Heart left ventricle (tissue), 16 donors: ENCODE measurements at places on chromosomes 3 and 15. TPM values are rescaled to one million over a fixed set of nuclear protein-coding genes. Genes with fewer than 3 reads are reported as not detected.
A peak's percentile ranks its signal among the peaks of the same experiment; 100 is the strongest.

Gene MOBP
- total RNA-seq: not detected

Gene CYP1A2
- not detected for total RNA-seq

Gene MORC1
- total RNA-seq: not detected

Gene UBE3A
- total RNA-seq: 140 TPM

Gene TRPM1
- total RNA-seq: not detected

Gene TLR9
- 0.65 TPM for total RNA-seq

Gene TRIM71
- not detected for total RNA-seq

Gene WNT5A
- 7.4 TPM for total RNA-seq

Gene WDR93
- not detected for total RNA-seq

GRCh38 chr15:77031376-77032050 lies 36.6 kb downstream of the PSTPIP1 start:
- peak; percentile 6 for DNase-seq

GRCh38 chr3:144496141-144496835 lies 524.7 kb downstream of the DIPK2A start:
- DNase-seq: no peak

GRCh38 chr3:49761661-49762060 lies 24.7 kb downstream of the IP6K1 start:
- DNase-seq: no peak

- DNase-seq: no peak
Observed at GRCh38 chr3:183490653-183491052, 62.2 kb upstream of the MCF2L2 start.

- DNase-seq: no peak
Observed at GRCh38 chr3:65833761-65834505, 204.8 kb downstream of the MAGI1 start.

- DNase-seq: no peak
Observed at GRCh38 chr3:152120601-152121269, 148.0 kb upstream of the MBNL1 start.

GRCh38 chr3:155553326-155553725 lies 191.5 kb downstream of the PLCH1 start:
- DNase-seq: no peak

DNA sequence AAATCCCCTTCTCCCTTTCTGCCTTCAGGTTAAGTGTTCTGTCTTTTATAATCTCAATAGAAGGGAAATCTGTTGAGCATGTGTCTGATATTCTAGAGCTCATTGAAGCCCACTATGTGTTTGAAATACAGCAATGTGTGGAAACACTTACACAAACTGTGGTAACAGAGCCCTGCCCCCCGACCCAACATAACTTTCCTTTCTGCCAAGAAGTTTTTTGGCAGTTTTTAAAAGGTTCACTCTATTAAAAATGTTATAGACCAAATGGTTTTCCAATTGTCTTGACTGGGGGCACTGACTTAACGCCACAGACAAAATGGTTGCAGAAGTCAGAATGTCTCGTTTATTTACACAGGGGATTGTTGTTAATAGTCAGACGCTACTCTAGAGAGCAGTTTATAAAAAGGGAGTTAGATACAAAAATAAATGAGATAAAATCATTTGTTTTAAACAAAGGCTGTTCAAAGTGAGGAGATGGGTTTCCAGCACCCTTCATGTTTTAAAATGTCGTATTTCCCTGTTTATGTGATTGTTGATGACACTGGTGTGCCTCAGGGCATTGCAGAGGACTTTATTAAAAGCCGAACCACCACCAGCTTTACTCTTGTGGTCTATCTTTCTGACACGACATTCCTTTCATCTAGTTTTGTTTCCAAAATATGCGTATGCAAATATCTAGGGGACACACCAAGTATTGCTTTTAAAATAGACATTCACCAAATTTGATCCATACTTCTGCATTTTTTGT lies 26.7 kb upstream of the GREM1 start:
- DNase-seq: no peak

DNA sequence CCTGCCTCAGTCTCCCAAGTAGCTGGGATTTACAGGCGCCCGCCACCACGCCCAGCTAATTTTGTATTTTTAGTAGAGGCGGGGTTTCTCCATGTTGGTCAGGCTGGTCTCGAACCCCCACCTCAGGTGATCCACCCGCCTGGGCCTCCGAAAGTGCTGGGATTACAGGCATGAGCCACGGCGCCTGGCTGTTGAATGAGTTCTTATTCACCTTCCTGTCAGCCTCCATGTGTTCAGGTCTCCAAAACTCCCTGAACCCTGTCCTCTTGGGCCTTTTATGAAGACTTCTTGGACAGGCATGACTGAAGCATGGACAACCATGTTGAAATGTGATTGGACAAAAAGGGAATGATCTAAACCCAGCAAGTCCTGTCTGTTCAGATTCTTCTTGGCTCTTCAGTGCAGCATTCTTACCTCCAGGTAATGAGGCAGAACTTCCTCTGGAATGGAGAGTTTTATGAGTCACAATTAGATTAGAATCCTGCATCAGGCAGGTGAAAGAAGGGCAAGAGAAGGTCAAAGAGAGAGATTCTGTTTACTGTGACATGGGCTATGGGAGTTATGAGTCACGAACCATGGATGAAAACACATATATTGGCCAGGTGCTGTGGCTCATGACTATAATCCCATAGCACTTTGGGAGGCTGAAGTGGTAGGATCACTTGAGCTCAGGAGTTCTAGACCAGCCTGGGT lies 23.1 kb upstream of the EIF4A2 start:
- no peak for DNase-seq

- DNase-seq: peak; percentile 92
Observed at GRCh38 chr3:111859061-111859973, at the start of gene PHLDB2. Gene PHLDB2 (plus strand): TSS chr3:111859265. CDS start chr3:111884078, 24,813 bp downstream.

GRCh38 chr3:124639406-124640237 lies 90.6 kb upstream of the UMPS start:
- DNase-seq: no peak

GRCh38 chr3:30775040-30775439 lies 119.4 kb downstream of the GADL1 start:
- no peak for DNase-seq

GRCh38 chr15:36622197-36622795 lies 42.9 kb downstream of the CDIN1 start:
- DNase-seq: no peak

DNA sequence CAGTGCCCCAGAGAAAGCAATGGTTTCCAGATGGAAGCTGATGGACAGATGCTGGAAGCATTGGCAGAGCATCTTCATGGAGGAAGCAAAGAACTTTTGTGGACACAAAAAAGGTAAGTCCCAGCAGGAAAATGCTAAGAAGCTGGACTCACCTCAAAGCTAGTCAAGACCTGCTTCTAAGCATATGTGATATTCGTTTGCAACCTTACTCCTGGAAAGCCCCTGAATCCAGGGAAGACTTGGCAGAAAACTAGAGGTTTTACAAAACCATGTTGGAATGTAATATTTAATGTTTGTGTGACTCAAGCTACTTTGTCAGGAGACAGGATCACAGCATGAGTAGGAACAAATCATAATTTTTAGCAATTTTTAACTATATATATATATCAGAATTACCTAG lies 288.2 kb downstream of the BCHE start:
- no peak for DNase-seq

GRCh38 chr15:98999233-98999632 lies 8.4 kb downstream of the PGPEP1L start:
- no peak for DNase-seq

GRCh38 chr3:98806521-98806920 lies 43.4 kb downstream of the ST3GAL6 start:
- DNase-seq: no peak

DNA sequence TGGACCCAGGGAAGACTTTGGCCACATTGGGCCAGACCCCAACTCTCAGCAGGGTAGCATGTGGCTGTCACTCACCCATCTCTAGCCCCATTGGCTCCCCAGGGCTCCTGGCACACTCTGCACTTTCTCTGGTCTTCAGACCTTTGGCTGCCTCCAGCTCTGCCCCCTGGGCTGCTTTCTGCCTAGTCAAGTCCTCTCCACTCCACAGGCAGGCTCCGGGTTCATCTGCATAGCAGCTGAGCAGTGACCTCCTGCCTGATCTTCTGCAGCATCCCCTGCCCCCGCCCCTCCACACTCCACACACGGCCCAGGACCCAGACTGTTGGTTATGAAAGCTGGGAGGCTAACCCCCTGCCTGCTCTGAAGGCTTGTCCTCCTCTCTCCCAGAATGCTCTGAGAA lies 8.4 kb upstream of the C15orf39 start:
- DNase-seq: no peak

DNA sequence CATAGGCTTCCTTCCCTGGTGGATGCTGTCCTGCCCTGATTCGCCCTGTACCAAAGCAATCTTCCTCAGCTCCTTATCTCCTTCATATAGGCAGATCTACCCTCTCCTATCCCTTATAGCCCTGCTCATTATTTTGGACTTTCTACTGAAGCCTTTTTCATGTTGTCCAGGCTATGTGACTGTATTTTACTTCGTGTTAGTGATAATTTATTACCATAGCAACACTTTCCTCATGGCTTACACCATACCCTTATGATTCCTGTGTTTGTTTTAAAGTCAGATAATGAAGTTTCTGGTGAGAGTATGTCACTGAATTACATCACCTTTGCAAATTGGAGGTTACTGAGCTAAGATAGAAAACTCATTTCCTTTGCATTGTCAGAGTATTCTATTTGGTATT lies 352.6 kb downstream of the NLGN1 start:
- DNase-seq: no peak

DNA sequence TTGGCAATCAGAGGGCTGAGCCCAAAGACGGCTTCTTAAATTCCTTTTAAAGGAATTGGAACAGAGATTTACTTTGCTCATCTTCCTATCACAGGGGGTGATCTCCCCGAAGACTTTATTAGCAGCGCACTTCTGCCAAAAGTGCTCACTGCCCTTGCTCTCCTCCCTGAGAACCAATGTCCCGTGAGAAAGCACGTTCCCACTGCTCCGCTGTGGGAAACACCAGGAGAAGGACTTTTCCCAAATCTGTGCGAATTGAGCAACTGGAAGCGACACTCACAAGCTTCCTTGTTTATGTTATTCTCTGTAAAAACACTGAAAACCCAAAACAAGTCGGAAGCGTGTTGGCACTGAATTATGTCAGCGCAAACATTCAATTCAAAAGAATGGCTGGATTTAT lies 670.8 kb upstream of the NR2F2 start:
- no peak for DNase-seq

GRCh38 chr15:61155741-61156700 lies 73.1 kb downstream of the RORA start:
- DNase-seq: no peak

GRCh38 chr3:47112997-47113396 lies 50.9 kb downstream of the SETD2 start:
- DNase-seq: no peak

GRCh38 chr15:84725001-84725491 lies 9.1 kb upstream of the SEC11A start:
- DNase-seq: peak; percentile 35

GRCh38 chr3:102712896-102713295 lies 278.1 kb downstream of the ZPLD1 start:
- no peak for DNase-seq

GRCh38 chr3:126557415-126557745 lies 1.4 kb downstream of the C3orf22 start:
- DNase-seq: peak; percentile 38

DNA sequence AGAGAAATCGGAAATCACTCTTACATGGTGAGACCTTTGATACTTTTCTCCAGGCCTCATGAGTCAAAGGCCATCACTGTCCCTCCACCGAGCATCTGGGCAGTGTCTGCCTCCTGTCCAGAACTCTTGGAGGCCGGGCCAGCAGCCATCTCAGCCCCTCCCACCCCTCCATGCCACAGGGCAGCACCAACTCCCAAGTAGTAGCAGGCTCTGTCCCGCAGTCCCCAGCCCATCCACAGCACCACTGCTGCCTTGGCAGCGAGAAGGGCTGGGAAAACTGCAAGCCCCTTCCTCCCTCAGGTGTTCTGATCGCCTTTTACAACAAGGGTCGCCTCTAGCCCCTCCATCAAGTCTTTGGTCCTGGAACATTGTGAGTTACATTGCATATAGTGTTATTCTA lies 5.5 kb downstream of the LYSMD4 start:
- DNase-seq: no peak

- DNase-seq: no peak
Observed at GRCh38 chr3:50536471-50537180, 30.9 kb downstream of the C3orf18 start.

DNA sequence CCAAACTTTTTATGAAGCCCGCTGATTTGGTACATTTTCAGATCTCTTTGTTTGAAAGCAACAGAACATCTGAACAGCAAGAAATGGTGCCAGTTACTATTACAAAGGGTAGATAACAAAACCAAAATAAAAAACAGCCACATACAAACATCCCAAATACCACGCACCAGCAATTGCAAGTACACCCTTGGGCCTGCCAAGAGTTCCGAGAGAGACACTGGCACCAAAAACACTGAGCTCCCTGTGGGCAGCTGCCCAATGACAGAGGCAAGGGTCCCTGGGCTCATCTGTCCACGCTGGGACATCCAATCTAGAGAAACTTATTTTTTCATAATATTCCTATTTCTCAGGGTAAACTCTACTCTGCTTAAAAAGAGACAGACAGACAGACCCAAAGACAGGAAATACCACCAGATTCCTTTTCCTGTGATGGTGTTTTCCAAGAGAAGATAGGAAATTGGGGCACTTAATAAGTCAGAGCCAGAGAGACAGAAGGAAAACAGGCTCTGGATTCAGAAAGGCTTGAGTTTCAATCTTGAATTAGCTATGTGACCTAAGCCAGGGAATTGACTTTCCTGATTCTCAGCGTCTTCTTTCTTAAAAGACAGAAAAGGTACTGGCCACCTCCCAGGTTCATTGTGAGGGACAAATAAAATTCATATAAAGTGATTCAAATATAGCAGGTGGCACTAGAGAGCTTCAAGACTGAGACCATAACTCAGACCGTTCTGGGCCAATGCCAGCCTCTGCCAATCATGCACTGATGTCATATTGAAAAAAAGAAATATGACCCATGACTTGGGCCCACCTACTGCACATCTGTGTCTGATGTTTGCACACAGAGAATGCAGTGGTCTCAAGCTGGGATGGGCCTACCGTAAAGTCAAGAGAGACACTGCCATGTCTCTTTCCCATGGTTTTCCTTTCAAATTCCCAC lies 61.3 kb downstream of the FOXP1 start:
- DNase-seq: no peak

GRCh38 chr3:141108039-141108438 lies 56.9 kb downstream of the SPSB4 start:
- no peak for DNase-seq

DNA sequence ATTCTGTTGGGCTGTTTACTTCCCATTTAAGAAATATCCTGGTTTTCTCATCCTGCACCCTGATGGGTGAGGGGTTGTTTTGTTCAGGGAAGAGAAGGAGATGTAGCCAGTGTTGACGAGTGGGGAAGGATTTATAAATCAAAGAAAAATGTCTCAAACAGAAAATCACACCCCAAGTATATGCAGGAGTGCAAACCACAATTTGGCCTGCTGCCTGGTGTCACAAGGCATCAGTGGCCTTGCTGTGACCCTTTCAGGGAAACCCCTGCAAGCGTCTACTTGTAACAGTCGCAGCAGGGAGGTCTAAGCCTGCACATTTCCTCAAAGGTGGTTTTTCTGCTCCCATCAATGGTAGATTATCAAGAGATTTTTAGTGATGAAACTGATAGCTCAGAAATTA lies 132.6 kb upstream of the LRRN1 start:
- no peak for DNase-seq
